ENCODE measurements at places on chromosomes 7 and 10.
A peak's percentile ranks its signal among the peaks of the same experiment; 100 is the strongest.

GRCh38 chr10:5615316-5615715 lies 51.1 kb downstream of the ASB13 start:
- DNase-seq: no peak

GRCh38 chr10:50431133-50431532 lies 179.8 kb upstream of the ASAH2 start:
- no peak for DNase-seq

DNA sequence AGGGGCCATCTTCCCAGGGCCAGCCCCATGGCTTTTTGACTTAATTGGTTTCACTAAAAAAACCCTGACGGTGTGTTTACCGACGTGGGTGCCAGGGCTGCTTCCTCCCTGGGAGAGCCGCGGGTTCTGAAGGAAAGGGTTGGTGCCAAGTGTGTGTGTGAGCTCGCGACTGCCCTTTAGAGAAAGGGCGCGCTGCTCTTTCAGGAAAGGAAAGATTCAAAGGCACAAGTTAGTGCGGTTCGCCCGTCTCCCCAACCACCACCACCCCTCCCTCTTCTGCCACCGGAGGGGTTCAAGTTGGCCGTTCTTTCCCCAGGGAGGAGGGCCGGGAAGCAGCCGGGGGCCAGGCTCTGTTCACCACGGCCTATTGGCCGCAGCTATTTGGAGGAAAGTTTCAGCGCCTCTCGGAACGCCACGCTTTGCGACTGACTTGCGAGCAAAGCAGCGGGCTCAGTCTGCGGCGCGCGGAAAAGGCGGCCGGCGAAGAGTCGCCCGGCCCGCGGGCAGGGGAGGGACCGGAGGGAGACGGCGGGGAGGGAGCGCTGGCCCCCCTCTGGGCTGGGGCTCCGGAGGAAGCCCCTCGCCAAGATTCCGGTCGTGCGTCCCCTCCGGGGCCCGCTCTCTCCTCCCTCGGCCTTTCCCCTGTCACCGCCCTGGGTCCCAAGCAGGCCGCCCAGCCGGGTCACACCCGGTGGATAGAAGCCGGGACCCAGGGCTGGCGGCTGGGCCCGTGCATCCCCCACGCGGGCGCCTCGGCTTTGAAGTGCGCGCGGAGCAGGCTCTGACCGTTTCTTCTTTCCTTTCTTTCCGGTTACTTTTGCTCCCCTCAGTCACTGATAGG lies 165.9 kb upstream of the PPP1R3A start:
- peak; percentile 57 for DNase-seq

DNA sequence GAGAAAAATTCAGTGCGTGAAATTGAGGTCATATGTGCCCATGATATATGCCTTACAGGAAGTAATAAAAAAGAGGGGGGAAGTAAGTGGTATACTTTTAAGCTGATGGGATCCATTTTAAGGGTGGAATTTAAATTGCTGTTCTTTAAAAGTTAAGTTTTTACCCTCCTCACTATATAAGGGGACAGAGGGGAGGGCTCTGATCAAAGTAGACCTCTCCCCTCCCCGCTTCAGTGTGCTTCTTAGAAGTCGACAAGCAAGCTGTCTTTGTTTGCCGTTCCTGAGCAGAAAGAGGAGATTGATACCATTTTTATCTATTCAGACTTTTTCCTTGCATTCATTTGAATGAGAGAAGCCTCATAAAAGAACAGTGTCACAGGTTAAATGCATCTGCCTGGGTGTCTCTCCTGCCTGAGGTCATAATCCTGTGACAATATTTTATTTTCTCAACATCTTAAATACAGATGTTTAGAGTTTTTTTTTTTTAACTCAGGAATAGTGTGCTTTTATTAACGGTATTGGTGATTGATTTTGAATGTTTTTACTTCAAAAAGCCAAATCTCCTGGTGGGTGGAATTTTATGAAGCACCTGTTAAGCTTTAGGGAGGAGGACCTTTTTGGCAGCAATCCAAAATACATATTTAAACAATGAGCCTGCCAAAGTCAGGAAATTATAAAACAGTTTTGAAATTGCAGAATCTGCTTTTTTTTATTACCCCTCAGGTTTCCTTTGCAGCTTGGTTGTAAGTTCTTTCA lies 141.7 kb downstream of the KAT6B start:
- DNase-seq: no peak

GRCh38 chr7:54255242-54255641 lies 286.9 kb upstream of the VSTM2A start:
- no peak for DNase-seq

GRCh38 chr7:101598422-101598985 lies 30.6 kb downstream of the MYL10 start:
- DNase-seq: no peak

DNA sequence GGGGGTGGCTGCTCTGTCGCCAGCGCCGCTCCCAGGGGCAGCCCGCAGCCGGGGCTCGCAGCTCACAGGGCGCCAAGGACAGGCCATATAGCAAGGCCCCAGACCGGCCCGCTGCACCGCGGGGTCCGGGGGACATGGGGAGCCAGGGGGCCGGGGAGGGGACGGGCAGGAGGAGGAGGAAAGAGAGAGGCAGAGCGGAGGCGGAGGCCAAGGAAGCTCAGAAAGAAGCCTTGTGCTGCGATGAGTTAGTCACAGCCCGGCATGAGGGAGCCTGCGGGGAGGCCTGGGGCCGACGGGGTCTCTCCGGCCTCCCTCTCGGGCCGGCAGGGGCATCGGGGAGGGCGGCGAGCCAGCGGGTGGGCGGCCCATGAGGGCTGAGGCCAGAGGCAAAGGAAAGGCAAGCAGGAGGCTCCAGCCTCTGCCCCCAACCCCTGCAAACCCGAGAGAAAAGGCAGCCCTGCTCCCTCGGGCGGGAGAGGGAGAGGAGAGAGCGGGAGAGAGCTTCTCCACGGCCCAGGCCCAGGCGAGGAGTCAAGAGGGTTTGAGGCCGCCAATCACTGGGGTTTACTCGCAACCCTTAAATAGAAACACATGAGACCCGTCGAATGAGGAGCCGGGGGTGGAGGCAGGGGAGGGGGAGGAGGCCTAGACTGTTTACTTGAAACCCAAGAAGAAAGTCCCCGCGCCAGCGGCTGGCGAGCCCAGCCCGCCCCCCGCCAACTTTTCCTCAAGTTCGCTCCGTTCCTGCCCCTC lies 167.9 kb downstream of the NEURL1 start:
- peak; percentile 57 for DNase-seq

DNA sequence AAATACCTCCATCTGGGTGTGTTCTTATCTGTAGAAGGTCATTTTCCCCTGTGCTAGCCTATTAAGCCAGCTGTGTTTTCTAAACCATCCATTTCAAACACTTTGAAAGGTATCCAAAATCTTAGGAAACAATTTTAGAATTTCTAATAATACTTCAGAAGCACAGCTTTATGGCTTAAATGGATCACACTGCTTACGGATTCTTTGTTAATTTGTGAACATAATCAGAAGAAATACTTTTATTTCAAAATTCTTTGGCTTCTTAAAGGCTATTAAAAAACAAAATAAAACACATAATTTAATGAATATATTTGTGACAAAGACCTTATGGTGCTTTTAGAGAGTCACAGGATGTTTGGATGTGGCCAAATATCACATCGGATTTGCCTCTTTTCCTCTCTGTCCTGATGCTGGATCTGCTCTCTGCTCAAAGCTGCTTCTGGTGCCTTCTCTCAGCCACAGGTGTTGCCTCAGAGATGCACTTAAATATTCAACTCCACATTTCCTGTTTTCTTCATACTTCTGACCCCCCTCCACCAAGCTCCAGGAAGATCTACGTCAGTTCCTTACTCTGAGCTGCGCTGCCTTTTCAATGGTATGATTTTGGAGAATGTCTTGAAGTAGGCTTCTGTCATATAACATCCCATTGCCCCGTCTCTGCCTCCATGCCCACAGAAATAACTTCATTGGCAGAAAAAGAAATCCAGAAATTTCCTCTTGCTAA lies 230.6 kb downstream of the MLLT10 start:
- no peak for DNase-seq

DNA sequence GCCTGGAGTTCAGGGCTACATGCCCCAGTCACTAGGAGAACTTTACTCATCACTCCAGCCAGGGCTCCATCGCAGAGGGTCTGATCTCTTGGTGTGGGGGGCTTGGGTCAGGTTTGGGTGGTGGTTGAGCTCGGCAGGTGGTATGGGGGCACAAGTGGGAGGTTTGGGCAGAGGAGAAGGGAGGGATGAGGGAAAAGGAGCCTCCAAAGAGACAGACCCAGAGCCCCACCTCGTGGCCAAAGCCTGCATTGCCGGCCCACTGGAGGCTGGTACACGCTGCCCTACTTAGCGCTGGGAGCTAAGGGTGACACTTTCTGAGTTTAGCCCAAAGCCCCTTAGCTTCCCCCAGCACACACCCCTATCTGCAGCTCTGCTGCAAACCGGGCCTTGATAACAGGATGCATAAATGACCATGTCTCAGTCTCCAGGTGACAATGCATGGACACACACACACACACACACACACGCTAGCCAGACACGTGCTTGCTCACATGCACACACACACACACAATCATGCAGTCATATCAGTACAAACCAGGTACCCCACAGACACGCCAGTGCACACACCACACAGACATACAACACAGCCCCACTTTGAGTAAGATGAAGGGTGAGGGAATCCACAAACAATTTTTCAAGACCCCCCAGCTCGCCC lies 14.7 kb downstream of the LZTS2 start:
- DNase-seq: peak; percentile 45

DNA sequence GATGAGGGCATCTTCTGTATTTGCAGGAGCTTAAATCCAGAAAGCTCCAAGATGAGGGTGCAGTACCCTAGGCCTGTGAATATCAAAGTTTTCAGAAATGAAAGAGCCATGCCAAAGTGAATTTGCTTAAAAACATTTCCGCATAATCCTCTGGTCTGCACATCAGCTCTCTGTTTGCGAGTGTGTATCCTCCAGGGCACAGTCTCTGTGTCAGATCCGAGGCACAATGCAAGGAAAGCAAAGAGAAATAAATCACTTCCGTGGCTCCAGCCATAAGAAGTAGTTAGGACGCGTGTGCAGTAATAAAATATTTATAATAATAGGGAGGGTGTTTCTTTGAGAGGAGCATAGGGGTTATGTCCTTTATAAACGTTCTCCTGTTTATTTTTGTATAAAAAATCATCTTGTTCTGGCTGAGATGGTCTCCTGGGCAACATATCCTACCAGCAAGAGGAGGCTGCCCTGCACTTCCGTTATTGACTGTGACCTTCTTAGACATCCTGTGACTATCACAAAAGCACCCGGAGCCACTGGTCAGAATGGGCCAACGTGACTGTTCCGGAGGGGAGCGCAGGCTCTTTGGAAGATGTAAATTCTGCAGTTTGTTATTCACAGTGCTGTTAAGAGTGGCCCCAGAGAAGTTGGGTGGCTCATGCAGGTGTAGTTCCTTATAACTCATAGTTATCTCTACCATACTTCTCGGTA lies 667.6 kb upstream of the FOXK1 start:
- DNase-seq: no peak

DNA sequence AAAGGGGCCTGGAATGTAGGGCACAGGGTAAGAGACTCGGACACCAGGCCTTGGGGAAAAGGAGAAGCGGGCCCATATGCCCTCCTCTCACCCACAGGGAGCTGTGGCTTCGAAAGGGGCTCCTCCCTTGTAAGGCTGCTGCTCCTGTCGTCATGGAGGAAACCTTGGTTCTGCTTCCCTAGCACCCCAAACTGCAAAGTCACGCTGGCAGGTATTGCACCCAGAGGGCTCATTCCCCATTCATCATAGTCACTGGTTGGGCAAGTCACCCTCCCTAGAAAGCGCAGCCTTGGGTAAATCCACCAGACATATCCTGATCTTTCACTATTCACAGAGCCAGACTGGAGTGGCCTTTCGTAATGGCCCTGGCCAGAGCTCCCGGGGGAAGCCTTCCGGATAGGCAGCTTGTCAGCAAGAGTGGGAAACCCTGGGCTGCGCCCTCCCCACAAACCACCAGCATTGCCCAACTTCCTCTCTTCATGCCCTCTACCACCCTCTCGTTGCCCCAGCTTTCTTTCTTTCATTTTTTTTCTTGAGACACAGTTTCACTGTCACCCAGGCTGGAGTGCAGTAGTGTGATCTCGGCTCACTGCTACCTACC lies 121.0 kb downstream of the HIP1 start:
- no peak for DNase-seq

DNA sequence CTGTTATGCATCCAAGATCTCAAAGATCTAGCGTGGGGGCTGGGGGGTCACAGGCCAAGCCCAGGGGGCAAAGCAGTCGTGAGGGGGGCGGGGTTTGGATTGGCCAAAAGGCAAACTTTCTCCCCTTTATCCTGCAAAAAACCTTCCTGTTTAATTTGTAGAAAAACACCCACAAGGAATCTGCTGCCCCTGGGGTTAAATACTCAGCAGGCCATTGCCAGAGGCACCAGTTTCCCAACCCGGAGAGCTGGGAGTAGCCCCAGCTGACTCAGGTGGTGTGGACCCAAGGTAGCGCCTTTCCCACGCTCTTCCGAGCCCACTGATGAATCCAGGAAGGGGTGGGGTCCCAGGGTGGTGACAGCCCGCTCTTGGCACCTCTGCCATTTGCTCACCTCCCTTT lies 21.4 kb downstream of the KCP start:
- DNase-seq: no peak

DNA sequence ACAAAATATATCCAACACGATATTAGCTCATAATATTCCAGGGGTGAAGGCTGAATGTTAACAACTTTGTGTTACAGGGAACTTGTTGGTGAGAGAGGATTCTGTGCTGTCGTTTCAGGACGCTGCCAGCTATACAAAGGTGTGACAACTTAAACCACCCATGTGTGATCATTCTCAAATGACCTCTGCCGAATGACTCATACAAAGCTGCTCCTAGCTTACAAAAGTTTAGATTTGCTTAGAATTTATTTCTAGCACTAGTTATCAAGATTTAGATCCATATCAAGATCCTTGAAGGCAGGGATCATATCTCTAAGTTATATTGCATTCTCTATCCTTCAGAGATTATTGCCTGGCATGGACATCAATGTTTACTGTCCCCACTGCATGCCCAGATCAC lies 65.3 kb downstream of the COBL start:
- DNase-seq: no peak

DNA sequence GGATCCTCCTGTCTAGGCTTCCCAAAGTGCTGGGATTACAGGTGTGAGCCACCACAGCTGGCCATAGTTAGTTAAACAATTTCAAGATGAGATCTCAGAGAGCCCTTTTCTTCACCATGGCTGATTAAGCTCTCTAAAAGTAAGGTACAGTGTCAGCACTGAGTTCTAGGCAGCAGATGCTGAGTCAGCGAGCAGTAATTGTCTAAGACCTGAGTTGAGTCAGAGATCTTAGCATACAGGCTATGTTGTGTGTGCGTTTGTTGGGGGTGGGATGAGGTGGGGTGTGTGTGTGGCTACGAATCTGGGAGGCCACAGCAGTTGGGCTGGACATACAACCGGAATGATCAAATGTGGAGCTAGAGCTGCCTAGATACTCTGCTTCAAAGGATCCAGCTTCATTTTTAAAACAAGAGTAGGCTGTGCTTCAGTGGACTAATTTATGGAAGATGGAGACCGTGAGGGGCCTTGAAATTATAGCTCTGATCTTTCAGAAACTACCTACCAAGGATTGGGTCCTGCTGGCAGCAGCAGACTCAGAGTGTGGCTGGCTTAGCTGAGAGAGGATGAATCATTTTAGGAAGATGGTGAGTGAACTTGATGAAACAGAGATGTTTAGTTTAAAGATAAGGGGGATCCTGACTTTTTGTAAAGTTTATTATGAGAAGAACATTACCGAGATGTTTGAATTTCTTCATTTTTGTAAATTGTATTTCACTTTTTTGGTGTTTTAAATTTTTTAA lies 17.5 kb upstream of the MTPN start:
- DNase-seq: no peak
